ENCODE measurements at places on chromosomes 11 and 22.

DNA sequence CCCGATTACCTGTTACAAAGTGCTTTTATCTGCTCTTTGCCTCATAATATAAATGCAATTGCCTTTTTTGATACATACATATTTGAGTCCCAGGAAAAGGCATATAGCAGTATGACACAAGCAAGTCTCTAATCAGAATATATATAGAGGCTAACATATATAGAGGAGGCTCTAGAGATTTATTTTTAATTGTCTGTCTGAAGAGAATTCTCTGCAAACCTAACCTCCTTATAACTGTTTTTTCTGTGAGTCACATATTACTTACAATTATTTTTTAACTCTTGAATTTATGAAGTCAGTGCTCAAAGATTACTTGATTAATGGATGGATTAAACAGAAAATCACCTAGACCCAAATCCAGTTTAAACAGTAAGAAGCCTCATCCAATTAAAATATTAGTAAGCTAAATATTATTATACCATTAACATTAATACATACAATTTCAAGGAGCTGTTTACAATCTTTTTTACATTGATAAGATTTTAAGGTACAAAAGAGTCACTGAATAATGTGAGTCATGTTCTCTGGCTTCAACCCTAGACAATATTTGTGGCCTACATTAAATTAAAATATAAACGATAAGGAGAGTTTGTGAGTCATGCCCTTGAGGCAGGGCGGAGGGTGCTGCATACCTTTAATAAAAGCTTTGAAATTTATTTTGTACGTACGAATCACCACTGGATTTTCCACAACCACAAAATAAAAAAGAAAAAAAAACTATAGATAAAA lies 19.2 kb upstream of the MMP13 start:
- no peak for DNase-seq

GRCh38 chr11:69459848-69460539 lies 21.5 kb upstream of the LINC01488 start:
- no peak for DNase-seq

DNA sequence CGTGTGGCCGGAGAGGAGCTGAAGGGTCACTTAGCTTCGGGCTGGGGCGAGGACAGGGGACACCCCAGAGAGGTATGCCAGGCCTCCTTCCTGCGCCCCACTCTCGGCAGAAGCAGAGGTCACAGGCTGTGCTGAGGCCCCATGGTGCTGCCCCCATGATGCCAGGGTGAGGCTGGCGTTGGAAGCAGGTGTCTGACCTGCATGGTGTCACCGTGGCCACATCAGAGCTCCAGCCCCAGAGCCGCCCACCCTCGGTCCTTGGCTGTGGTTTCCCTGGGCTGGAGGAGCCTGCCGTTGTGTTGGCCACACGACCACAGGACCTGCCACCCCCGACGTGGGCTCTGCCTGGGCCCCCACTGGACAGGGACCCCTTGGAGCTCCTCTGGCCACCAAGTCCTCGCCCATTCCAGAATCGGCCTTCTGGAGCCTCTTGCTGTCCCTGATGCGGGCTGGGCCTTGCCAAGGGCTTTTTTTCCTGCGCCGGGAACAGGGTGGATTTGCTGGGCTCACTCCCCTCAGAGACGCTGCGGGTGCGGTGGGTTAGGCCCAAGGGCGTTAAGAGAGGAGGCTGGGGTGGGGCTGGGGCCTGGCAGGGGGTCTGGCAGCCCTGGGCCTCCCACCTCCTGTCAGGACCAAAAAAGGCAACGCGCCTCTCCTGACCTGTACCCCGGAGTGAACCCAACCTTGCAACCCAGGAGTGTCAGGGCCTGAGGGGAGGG lies 8.2 kb upstream of the TSSC4 start:
- DNase-seq: no peak

DNA sequence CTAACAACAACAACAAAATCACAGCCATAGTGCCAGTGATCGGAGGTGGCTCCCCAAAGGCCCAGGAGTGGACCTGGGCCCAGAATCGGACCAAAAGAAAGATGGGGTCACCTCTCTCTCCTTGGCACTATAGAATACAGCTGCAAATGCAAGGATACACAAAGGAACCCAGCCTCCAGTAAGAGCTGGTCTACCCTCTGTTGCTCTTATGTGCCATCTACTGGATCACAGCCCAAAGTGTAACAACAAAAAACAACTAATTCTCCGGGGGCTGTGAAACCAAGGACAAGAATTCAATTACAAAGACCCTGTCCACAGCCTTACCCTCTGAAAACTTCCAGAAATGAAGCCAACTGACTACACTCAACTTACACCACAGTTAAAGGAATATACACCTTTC lies 21.6 kb downstream of the OR8G5 start:
- no peak for DNase-seq

GRCh38 chr11:111179184-111179910 lies 66.2 kb upstream of the POU2AF2 start:
- DNase-seq: no peak

GRCh38 chr22:38327396-38327795 lies 10.2 kb upstream of the CSNK1E start:
- no peak for DNase-seq

- DNase-seq: peak; percentile 20
These were observed 1.2 kb downstream of the CYTH4 start for GRCh38 chr22:37283393-37283937.

All from stimulated activated naive CD4-positive, alpha-beta T cell (primary cell).